ENCODE measurements at places on chromosomes 6 and 20.

DNA sequence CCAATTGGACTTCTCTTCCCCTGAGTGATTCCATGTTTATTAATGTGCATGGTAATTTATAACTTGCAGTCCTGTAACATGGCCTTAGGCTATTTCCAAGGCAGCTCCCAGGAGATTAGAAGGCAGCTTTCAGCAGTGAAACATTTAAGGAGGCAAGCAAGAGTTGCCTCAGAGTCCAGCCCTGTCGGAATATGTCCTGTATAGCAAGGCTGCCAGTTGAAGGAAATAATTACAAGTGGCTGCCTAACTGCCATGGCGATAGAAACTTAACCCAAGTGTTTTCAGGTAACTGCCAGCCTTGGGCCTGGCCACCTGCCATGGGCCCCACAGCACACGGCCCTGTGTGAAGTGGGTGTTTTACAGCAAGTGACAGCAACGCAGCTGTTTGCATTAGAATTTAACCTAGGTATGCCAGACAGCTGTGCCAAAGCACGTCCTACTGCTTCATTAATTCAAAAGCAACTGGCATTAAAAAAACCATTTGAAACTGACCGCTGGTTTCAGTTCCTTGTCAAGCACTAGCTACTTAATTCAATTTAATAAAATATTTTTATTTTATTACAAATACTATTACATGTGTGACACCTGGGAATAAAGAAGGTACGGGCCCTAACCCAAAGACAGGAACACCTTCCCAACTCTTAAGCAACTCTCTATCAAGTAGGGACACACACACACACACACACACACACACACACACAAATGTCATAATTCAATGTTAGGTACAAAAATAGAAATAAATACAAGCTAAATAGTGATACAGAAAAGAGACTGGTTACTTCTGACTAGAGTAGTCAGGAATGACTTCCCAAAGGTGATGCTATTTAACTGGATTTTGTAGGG, 151.8 kb upstream of the HEY2 start:
- no peak for DNase-seq

GRCh38 chr6:91538622-91539021, 951.8 kb upstream of the MAP3K7 start:
- DNase-seq = no peak

- no peak for DNase-seq
Measured at GRCh38 chr20:61835301-61835700, 230.4 kb downstream of the TAF4 start.

GRCh38 chr6:107786179-107786578, 37.9 kb downstream of the SCML4 start:
- DNase-seq = no peak

DNA sequence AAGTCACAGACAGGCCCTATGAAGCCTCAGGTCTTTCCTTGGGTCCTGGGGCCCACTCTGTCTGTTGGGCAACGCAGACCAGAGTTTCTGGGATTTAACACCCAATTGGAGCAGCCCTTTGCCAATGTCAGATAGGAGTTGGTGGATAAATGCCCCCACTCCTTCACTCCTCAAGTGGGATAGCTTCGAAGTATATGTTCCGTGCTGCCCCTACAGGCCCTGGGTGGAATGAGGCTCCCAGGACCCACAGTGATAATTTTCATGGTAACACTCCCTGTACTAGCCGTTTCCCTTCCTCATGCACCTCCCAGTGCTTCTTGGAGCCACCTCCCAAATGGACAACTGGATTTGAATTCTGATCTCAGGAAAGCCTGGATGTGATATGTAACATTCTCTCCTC, 145.4 kb downstream of the FOXA2 start:
- no peak for DNase-seq

DNA sequence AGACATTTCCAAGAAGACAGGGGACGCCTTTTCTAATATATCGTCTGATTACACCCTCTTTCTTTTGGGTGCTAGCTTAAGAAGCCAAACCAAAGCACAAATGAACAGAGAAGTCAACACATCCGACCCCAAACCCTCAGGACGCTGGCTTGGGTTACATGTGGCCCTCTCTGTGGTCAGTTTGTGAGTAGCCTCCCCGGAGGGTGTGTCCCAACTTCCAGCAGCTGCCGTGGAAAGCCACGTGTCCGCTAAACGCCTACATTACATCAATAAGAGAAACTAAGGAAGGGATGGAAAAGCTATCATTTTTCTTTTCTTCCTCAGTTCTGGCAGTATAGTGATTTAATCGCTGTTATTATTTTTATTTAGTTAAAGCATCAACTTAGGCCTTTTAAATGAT, 487 bp upstream of the BMP6 start:
- no peak for DNase-seq

DNA sequence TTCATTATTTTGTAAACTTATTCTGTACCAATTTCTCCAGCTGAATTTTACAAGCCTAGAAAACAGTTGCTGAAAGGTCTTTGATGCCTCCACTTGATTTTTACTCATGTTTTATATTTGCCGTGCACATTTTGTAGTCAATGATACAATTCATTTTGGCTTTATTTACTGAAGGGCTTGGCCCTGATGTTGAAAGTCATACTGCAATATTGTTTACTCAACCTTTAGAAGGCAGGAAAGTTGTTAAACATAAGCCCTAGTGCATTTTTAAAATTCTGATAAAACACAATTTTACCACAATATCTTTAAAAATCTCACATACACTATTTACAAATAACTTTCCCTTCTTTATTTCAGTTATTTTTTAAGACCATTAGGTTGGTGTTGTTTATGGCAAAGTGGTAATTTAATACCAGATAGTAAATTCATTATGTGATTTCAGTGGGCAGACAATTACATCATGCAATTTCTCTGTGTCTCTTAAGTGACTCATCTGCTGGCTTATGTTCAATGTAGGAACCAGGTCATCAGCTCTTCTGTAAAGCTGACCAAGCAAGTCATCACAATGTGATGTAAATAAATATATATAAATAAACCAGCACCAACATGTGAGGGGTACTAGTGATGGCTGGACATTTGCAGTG, 121.1 kb upstream of the SLC35B3 start:
- DNase-seq = peak; percentile 8

- DNase-seq = no peak
Measured at GRCh38 chr6:6711832-6712448, 123.4 kb downstream of the LY86 start.

DNA sequence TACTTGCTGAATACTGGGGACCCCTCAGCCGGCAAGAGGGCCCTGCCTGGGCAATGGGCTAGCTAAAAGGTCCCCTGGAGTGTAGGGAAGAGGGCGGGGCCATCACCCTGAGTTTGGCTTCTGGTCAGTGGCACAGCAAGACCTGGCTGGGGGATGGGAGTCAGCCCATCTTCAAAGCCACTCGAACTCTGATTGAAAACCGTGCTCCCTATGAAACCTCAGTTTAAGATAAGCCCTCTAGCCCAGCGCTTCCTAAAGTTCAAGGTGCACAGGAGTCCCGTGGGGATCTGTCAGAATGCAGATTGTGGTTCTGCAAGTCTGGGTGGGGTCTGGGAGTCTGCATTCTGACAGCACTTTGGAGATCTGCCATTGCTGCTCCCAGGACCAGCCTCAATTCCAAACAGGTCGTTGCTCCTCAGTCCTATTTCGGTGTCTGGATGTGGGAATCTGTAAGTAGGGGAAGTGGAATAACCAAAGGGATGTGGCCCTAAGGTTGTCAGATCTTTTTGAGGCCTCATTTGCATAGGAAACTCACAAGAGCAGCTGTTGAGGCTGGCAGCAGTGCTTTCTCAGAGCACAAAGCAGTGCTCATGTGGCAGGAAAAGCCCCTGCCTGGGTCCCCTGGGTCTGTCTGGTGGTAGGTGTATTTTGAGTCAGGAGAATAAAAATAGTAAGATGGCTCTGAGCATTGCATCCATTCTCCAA, 85.3 kb upstream of the SCP2D1 start:
- no peak for DNase-seq

DNA sequence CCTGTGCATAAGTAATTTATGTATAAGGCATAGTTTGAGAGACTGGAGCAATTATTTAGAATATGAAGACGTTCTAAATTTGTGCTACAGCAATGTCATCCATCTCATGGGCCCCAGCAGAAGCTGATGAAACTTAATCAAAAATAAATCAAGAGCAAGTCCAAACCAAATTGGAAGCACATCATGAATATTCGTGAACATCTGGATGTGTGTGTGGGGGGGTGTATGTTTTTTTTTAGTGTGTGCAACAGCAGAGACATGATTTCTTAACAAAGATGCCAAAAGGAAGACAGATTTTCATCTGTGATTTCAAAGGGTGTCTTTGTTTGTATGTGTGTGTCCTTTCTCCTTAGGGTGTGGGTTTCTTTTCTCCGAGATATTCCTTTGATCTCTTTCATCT, 58.9 kb downstream of the SASH1 start:
- DNase-seq = no peak

GRCh38 chr6:88855541-88856147, 107.8 kb downstream of the RNGTT start:
- DNase-seq = no peak

DNA sequence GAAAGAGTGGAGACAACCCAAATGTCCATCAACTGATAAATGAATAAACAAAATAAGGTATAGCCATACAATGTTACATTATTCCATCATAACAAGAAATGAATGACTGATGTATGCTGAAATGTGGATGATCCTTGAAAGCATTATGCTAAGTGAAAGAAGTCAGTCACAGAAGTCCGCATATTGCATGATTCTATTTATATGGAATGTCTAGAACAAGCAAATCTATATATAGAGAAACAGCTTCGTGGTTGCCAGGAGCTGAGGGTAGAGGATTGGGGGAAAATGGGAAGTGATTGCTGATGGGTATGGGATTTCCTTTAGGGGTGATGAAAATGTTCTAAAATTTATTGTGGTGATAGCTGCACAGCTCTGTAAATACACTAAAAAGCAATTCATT, 196.8 kb downstream of the ATXN1 start:
- DNase-seq = no peak

- no peak for DNase-seq
Measured at GRCh38 chr6:51167468-51167867, 348.8 kb downstream of the TFAP2B start.

- DNase-seq = peak; percentile 70
Measured at GRCh38 chr20:14826543-14827313, 489.3 kb upstream of the FLRT3 start.

DNA sequence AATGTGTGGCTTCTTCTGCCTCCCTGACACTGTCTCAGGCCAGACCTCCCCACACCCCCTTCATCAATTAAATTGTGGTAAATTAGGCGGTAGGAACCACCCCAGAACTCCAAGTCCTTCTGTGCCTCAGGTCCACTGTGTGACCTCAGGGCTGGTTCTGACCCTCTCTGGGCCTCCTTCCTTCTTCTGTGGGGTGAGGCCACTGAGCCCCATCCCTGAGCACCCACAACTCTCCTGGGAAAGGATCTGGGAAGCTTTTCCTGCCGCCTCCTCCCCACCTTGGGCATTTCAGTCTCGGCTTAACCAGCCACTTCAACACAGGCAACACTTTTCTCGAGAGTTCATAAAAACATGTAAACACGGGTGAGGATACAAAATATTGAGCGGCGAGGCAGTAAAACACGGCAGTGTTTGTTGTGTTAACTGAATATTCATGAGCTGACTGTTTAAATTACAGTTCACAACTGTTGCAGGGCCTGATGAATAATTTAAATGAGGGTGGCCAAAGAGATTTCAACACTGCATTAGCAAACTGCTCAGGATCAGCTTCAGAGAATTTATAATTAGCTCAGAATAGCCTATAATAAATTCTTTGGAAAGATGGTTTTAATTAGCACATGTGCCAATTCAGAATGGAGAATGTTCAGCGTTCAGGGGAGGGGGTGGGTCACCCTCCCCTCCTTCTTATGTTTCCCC, 112.1 kb downstream of the TOX2 start:
- DNase-seq = no peak

DNA sequence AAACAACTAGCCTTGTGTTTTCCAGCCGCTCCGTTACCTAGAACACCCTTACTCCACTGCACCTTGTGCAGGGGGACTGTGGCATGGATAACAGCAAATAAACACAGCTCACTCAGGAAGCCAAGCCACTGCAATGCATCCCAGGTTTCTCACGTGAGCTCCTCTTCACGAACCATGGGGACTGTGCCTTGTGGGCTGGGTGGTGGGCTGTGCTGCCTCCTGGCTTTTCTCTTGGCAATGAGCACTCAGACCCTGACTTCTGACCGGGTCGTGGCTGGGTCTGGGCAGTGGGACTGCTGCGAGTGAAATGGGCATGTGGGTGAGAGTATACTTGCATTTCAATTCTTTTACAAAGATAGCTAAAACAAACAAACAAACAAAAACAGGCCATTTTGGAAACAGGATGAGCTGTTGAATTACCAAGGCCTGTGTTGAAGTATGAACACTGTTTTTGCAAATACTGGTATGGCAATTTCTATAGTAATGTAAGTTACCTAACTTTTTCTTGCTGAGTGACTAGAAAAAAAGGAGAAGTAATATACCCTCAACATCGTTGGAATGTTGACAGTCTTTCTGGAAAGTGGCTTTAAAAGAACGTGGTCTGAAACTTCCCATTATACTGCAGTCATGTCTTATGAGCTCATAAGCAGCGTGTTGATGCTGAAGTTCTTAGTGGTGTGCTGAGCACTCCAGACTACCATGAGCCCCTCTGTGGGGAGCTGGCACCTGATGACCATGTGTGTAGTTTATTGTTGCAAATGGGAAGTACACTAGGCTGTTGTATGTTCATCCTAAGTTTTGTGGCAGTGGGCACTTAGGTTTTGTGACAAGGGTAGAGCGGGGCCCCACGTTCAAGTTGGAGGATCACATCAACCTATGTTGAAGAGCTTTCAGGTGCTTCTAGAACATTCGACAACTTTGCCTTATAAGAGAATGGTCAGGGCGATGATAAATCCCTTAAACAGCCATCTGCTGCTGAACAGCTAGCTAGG, 120.4 kb downstream of the ARMC2 start:
- DNase-seq = no peak

DNA sequence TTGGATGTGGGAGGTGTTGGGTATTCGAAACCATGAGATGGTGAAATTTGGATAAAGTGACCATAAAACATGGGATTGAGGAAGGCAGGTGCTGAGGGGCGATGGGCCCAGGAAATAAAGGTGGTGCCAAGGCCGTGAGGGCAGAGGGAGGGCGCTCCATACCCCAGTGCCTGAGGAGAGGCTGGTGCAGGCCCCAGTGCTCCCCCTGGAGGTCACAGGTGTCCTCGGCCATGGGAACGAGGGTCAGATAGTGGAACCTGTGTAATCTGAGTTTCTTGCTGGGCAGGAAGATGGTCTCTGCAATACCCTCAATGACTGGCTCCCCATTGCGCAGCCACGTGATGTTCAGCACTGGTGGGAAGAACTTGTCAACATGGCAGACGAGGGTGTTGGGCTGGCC, 16.2 kb downstream of the HLA-DPB1 start:
- no peak for DNase-seq

DNA sequence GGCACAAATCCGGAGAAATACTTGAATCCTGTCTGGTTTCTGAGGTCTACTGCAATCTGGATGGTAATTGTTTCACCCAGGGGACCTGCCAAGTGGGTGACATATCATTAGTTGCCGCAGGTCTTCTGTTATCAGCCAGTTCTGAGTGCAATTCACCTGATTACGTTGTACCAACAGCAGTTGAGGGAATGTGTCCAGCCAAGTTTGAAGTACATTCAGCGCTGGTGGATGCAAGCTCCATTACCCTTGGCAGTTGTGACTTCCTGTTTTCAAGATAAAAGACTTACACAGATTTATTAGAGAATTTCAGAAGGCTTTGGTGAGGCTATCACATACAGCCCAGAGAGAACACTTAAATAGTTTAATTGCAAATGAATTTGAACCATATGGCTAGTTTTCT, 42.8 kb downstream of the FNDC1 start:
- DNase-seq = no peak
